ENCODE measurements at places on chromosomes 1 and 21.

DNA sequence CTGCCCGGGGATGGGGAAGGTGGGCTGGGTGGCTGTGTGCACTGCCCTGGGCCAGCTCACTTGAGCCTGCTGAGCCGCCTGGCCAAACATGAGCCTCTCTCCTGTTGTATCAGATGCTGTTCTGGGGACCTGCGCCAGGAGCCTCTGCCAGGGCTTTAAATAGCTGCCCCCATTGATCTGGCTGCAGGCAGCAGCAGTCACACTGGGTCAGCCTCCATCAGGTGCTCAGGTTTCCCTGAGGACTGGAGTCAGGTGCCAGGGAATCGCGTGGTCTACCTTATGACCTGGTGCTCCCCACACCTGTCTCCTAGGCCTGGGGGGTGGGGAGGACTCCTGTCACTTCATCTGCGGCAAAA, 700 bp upstream of the CCDC28B start:
- DNase-seq, result no peak

- DNase-seq, result no peak
These were observed 96.7 kb upstream of the CXADR start for GRCh38 chr21:17416139-17416538.

DNA sequence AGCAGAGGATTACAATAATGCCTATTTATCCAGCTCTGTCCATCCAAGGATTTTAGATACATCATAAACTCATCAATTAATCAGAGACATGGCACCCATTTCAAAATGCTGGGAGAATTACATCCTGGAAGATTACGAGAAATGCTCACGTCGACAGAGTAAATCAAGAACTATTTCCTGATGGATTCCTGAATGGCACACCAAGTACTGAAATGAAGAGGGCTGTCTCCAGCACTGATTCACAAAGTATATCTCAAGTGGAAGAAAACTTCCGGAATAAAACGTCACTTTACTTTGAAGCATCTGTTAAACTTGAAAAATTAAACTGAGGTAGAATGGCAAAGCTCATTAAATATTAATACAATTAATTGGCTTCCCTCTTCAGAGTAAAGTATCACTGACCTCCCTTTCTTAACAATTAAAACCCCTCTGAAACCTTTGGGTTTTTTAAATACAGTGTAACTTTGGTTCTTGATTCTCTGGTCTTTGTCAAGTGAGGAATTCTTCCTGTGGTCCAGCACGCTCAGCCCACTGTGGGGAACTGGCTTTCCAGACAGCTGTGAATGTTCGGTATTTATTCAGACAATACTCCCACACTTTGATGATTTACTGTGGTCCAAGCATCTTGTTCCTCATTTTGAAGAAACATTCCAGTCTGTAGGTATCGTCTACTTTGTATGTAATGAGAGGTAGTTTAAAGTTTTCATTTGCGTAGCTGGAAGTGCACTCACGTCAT, 288.0 kb downstream of the NFIA start:
- DNase-seq, result no peak

DNA sequence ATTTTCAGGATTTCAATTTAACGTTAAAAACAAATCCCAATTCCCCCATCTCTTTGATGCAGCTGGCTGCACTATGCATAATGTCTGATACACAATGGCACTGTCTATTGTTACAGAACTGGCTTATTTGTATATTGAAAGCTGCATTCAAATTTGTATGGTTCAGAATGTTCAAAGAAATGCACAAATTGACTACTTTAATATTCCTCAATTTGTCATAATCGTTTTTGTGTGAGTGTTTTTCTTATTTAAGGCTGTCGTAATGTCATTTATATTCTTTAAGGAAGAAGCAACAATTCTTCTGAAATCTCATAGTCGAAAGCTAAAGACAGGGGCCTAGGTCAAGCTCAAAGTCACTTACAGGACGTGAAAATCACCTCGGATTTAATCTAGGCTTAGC, 341.4 kb upstream of the ZRANB2 start:
- DNase-seq, result no peak

DNA sequence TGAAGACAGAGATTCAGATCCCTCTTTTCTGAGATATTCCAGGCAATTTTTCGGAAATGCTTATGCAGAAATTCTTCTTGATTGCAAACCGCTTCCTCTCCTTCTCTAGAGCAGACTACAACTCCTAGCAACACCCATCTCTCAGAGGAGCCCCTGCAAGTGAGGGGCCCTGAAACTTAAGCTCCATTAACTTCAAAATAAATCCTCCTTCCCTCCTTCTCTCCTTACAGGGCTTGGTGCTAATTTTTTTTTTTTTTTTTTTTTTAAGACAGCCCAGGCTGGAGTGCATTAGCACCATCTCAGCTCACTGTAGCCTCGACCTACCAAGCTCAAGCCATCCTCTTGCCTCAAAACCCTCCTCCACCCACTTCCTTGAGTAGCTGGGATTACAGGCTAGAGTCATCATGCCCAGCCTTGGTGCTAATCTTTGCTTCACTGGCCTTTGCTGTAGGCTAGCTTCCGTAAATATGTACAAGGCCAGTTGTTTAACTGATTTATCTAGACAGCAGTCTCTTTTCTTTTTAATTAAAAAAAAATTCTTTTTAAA, 30.2 kb upstream of the SFPQ start:
- DNase-seq, result no peak
